CD4-positive, alpha-beta T cell treated with Interferon gamma for 1 hour (primary cell): ENCODE measurements at places on chromosomes 6 and 20.

DNA sequence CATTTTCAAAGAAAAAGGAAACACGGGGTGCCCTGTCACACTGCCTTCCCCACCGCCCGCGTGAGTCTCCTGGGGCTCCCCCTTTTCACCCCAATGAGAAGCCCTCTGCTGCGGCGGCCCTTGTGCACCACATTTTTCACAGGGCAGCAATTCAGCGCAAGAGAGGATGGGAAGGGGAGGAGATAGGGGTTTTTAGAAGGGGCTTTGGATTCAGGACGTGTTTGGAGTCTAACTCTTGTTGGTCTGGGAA is 726 bp upstream of the ARFGEF3 start:
- DNase-seq = no peak

DNA sequence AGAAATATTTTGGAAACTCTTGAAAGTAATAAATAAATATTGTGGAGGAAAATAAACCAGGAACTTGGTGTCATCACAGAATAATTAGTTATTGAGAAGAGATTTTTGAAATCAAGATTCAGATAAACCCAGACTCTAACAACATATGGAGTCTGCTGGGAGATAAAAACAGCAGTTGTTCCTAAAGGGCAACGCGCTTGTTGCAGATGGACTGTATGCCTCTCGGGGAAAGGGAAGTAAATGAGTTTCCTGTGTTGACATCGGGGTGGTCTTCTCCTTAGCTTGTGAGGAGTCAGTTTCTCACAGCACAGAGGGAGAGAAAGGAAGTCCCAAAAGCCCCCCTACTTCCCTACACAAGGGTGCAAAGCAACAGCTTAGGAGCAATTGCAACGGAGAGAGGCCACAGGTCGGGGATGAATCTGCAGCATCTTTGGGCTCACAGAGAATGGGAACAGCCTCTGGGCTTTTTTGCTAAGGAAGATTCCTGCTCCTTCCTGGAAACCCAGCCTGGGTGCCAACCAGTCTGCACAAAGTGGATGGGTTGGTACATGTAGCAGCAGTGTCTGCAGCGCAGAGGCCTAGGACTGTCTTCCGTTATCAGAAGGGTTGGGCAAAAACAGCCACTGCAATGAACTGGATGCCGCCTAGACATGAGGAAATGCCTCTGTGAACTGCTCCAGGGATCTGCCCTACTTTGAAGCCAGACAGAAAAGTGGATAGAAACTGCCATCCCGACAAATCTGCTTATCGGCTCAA is 603.0 kb upstream of the NRSN1 start:
- no peak for DNase-seq

DNA sequence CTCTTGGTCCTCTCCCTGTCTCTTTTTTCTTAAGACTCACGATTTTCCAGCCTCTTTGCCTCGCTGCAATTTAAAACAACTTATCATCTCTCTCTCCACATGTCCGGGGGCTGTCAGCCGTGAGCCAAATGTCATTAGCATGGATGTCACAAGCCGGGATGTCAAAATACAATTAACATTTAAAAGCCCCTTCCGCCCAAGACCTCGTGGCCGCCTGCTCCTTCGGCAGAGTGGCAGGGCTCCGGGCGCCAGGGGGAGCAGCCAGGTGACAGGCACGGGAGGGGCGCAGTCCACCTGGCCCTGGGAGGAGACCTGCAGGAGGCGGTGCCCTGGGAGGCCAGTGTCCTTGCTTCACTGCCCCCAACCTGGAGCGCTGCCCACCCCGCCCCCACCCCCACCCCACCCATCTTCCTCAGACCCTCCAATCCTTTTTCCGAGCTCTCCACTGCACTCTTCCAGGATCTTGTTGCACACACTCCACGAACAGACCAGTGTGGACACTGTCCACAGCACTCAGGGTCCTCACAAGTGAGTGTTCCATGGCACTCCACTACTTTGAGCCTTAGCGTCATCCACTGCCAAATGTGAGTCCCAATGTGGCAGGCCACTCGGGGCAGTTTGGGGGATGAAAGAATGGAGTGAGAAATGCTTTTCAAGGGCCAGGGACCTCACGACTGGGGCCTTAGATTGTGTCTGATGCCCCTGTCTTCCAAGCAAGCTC is 5.6 kb upstream of the GRM4 start:
- no peak for DNase-seq

GRCh38 chr6:13794184-13794583 is 20.2 kb downstream of the MCUR1 start:
- no peak for DNase-seq

DNA sequence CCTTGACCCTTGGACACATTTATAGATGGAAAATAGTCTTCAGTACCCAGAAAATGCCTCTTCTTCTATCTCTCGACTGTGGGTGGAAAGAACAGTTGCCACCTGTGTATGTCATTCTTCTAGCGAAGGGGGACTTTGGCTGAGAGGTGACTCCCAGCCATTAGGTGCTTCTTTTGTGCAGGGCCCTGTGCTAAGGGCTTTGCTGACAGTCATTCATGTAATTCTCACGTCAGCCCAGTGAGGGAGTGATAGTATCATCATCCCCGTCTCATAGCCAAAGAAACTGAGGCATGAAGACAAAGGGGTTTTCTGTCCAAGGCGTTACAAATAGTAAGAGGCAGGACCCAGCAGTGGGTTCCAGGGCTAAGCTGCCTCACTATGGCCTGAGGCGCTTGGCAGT is 160.8 kb downstream of the SCML4 start:
- no peak for DNase-seq
